ENCODE measurements at places on chromosomes 16 and 17.

- peak; percentile 24 for DNase-seq
These were observed 737.5 kb downstream of the KCNJ2 start for GRCh38 chr17:70906808-70907207.

GRCh38 chr17:77317091-77317750, 176.5 kb downstream of the SEC14L1 start:
- no peak for DNase-seq

GRCh38 chr17:62671553-62671952, 44.1 kb downstream of the MRC2 start:
- DNase-seq, result no peak

- DNase-seq, result no peak
These were observed 31.4 kb downstream of the B9D1 start for GRCh38 chr17:19331134-19331533.

GRCh38 chr17:31598921-31599571, 207.6 kb downstream of the RAB11FIP4 start:
- no peak for DNase-seq

DNA sequence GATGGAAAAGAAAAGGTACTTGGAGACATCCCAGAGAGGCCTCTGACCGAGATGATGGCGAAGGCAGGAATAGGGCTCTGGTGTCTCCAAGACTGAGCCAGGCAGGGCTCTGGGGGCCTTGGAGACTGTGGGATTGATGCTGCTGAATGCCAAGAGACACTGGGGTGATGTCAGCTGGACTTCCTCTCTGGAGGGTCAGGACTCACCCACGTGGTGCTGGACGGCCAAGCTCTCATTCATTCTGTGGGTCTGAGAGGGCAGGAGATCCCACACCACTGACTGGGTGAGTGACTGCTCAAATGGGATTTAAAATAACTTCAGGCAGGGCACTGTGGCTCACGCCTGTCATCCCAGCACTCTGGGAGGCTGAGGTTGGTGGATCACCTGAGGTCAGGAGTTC, 64.8 kb downstream of the NT5M start:
- no peak for DNase-seq

GRCh38 chr16:58107709-58108108, 21.5 kb downstream of the CFAP20 start:
- no peak for DNase-seq

GRCh38 chr16:49458656-49459445, 85.2 kb downstream of the C16orf78 start:
- DNase-seq, result no peak

GRCh38 chr16:85901773-85902365, 2.9 kb downstream of the IRF8 start:
- DNase-seq, result no peak

DNA sequence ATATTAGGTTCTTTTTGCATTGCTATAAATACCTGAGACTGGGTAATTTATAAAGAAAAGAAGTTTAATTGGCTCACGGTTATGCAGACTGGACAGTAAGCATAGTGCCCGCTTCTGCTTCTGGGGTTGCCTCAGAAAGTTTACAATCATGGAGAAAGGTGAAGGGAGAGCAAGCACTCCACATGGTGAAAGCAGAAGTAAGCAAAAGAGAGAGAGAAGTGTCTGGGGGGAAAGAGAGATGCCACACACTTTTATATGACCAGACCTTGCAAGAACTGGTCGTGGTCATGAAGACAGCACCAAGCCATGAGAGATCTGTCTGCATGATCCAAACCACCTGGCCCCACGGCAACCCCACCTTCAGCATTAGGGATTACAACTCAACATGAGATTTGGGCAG, 45.4 kb downstream of the KCNJ16 start:
- DNase-seq, result no peak

- no peak for DNase-seq
These were observed 58.2 kb upstream of the HS3ST4 start for GRCh38 chr16:25633549-25633948.

Measured in neuronal stem cell (in vitro differentiated cells).